ENCODE measurements at places on chromosomes 12 and 14. TPM values are rescaled to one million over a fixed set of nuclear protein-coding genes. Genes with fewer than 3 reads are reported as not detected.

The SLC10A1 gene
- total RNA-seq: not detected

The ACSM4 gene
- total RNA-seq: not detected

The TRIAP1 gene
- 18.7 TPM for total RNA-seq

The PLBD1 gene
- 10.0 TPM for total RNA-seq

The BIN2 gene
- total RNA-seq: not detected

The GPR162 gene
- 2.6 TPM for total RNA-seq

The AKAP3 gene
- 1.3 TPM for total RNA-seq

The DPF3 gene
- 10.4 TPM for total RNA-seq

The C3AR1 gene
- under 0.01 TPM for total RNA-seq

The PTPRR gene
- total RNA-seq: not detected

The SLC35F4 gene
- not detected for total RNA-seq

The NEDD1 gene
- total RNA-seq: 28.0 TPM

The BICD1 gene
- 18.4 TPM for total RNA-seq

The SLC2A14 gene
- 0.32 TPM for total RNA-seq

The KLHL33 gene
- total RNA-seq: 0.43 TPM

The MMAB gene
- total RNA-seq: 43.8 TPM

The FOXJ2 gene
- total RNA-seq: 8.4 TPM

The GRIN2B gene
- under 0.01 TPM for total RNA-seq

The MSI1 gene
- total RNA-seq: not detected

The RASSF8 gene
- total RNA-seq: 60.6 TPM

The ANO2 gene
- 0.43 TPM for total RNA-seq

Measured in fibroblast of villous mesenchyme (primary cell).